H4 (cell line): ENCODE measurements at places on chromosomes 11 and 22.

GRCh38 chr11:44938066-44938691 lies 12.5 kb downstream of the TP53I11 start:
- no peak for DNase-seq

DNA sequence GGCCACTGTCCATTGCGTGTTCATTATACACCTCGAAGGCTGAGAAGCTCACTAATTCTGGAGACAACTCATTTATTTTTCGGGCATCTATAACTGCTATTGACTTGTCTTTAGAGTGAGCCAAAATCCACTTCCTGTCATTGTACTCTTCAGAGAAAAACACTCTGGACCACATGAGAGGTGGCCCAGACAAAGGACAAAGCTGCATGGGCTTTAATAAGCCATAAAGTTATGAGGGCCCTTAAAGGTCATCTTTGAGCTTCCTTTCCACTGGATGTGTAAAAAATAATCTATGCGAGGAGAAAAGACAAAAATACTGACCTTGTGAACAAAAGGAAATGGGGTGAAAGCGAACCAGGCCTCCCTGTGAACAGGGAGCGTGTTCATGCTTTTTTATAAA lies 63.5 kb upstream of the ZC3H12C start:
- no peak for DNase-seq

GRCh38 chr11:134155946-134156865 lies 67.6 kb downstream of the NCAPD3 start:
- DNase-seq: no peak

GRCh38 chr11:35035894-35036408 lies 103.0 kb upstream of the CD44 start:
- peak; percentile 78 for DNase-seq

DNA sequence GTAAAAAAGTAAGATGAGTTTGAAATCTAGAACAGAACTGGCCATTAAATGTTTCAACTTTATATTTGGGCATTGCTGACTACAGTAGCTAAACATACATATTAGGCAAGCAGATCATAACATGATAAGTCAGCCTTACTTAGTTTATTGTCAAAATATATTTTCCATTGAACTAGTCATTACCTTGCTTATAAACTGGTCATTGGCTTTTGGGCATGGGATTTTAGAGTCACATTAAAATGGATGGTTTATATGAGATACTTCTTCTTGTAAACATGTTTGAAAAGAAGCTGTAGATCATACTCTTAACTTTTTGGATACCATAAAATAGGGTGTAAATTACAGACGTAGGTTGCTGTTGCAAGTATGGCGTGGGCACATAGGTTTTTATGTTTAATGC lies 2.7 kb downstream of the HIPK3 start:
- no peak for DNase-seq

DNA sequence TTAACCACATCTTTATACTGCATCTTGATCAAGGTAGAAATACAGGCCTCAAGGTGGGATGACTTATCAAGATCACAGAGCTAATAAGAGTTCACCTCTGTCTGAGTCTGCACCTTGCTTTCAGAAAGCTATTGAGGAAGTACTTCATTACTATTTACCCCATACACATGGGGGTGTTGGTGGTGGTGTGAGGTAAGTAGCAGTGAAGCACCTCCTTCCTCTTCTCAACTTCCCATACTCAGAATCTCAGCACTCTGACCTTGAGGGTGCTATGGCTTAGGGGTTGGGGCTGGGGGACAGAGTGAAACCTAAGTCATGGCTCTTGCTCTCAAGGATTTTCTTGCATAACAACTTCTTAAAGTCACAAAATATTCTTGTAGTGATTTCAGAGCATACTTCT lies 56.9 kb downstream of the ME3 start:
- no peak for DNase-seq

- DNase-seq: no peak
Observed at GRCh38 chr11:102793677-102794290, 4.2 kb downstream of the MMP1 start.

DNA sequence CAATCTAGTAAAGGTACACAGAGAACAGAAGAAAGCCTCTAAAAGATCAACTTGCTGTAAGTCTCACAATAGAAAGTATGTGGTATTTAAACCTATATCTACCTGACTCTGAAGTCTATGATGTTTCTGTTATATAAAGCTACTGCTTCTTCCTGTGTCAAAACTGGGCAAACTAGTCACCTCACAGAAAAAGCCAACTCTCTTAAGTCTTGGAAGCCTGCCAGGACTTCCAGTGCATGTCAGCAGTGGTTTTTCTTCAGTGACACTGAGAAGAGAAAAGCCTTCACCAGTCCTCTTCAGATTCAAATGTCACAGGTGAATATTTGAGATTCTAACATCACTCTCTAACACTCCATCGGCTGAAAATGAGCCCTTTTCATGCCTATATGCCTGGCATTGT lies 808.0 kb downstream of the DLG2 start:
- no peak for DNase-seq

DNA sequence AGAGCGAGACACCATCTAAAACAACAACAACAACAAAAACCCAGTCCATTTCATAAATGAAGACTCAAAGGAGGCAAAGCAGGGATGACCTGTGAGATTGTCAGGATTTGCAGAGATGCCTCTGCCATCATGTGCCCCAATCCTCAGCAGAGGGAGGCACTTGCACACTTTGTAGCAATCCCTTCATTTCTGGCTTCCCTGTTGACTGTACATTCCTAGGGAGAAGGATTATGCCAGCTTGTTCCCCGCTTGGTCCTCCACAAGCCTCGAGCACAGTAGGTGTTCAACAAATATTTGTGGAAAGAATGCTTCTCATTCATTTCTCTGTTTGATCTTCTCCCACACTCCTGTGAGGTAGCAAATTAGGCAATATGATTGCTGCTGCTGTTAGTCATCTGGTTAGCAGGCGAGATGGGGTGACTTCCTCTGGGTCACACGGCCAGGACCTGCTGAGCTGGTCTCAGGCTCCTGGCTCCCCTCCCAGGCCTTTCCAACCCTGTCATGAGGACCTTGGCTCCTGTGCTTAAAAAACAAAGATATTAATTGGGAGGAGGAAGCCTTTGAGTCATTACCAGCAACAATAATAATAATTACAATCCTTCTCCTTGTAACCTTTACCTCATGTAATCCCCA lies 34.1 kb downstream of the LIF start:
- DNase-seq: peak; percentile 90

DNA sequence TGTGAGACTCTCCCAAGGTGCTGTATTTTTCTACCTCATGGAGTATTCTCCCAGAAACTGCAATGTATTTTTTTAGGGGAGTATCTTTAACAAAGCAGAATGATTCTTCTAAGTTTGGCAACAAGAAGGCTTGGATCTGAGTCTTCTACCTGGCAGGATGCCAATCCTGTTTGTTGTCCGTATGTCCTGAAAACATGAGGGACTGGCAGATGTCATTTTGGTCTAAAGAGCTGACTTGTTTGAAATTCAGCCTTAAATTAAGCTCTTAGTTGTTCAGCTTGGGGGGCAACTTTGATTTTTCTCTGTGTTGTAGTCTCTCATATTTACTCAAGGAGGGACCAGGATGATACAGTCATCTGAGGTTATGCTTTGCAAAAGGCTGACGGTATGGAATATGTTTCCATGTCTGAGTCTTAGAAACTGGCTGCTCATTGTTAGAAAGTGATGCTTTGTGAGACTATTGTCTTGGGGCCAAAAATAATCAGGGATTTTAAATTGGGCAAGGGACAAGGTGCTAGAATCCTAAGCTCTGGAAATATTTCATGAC lies 9.3 kb downstream of the MRPL16 start:
- no peak for DNase-seq

DNA sequence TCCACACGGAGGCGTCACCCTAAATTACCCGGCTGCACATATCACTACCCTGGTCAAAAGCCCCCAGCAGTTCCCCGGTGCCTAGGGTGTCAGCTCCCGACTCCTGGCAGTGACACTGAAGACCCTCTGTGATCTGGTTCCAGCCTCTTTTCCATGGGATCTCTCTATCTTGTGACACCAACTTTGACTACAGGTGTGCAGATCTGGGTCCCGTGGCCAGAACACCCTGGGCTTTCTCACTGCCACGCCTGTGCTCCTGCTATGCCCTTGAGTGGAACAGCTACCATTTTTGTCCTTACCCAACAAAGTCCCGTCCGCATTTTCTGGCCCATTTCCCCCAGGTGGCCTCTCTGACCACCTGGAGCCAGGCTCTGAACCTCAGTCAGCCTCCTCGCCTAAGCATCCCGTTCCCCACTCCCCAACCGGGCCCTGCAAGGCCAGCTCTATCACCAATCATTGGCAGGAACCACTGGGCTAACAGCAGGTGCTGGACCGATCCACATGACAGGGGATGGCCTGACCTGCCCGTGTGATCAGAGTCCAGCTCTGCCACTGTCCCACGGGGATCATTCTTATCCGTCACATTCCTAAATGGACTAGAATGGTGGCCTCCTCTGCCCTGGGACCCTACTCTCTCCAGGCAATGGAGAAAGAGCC lies 20.7 kb upstream of the CBX7 start:
- no peak for DNase-seq

DNA sequence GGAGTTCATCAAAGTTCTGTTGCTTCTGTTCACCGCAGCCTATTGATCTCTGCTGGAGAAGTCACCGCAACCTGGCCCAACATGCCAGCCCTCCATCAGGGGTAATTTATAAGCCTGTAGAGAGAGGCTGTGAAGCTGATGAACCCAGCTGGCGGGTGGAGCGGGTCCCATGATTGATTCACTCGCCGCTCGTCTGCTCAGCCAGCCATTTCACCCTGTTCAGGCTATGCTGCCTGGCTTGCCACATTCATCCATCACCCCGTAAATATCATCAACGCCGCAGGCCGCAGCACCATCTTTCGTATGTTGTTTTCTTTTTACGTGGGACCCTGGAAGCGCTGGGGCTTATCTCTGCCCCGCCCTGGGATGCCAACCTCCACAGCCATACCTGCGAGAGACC lies 116.7 kb upstream of the OPCML start:
- DNase-seq: no peak

DNA sequence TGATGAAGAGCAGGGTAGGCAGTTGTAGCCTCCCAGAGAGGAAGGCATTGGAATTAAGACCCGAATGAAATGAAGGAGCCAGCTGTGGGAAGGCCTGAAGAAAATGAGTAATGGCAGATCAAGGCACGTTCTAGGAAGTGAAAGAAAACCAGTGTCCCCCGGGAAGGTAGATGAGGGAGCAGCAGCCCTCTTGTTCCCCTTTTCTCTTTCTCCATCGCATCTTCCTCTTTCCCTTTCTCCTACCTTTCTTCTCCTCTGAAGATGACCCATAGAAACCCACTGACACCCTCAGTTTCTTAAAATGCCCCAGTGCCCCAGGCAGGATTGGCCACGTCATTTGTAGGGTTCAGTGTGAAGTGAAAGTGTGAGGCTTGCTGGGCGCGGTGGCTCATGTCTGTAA lies 172.6 kb upstream of the SEZ6L start:
- no peak for DNase-seq

GRCh38 chr11:75900848-75901247 lies 85.8 kb downstream of the UVRAG start:
- no peak for DNase-seq

GRCh38 chr11:76769645-76770586 lies 13.2 kb upstream of the TSKU start:
- peak; percentile 95 for DNase-seq

- DNase-seq: no peak
Observed at GRCh38 chr11:33906484-33907186, 14.8 kb upstream of the LMO2 start.

- no peak for DNase-seq
Observed at GRCh38 chr22:23419931-23420330, 160.2 kb downstream of the IGLL1 start.

GRCh38 chr11:85643191-85643614 lies 4.6 kb upstream of the TMEM126A start:
- peak; percentile 33 for DNase-seq

DNA sequence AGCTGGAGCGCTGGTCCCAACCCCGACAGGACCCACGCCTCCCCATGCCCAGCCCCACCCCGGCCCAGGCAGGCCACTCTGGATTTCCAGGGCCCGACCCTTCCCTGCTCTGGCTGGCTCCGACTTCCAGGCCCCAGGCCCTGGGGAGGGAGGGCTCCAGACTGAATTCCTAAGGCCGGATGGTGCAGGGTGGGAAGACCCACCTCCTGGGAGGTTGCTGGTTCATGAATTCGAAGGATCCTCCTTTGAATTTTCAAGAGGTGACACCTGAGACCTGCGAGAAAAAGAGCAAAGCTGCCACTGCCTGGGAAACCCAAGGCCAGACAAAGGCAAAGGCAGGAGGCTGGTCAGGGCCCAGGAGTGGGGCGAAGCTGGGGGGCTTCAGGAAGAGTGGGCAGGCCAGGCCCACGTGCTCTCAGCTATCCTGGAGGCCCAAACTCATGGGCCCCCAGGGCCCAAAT lies 47.0 kb upstream of the LINC01488 start:
- DNase-seq: no peak

DNA sequence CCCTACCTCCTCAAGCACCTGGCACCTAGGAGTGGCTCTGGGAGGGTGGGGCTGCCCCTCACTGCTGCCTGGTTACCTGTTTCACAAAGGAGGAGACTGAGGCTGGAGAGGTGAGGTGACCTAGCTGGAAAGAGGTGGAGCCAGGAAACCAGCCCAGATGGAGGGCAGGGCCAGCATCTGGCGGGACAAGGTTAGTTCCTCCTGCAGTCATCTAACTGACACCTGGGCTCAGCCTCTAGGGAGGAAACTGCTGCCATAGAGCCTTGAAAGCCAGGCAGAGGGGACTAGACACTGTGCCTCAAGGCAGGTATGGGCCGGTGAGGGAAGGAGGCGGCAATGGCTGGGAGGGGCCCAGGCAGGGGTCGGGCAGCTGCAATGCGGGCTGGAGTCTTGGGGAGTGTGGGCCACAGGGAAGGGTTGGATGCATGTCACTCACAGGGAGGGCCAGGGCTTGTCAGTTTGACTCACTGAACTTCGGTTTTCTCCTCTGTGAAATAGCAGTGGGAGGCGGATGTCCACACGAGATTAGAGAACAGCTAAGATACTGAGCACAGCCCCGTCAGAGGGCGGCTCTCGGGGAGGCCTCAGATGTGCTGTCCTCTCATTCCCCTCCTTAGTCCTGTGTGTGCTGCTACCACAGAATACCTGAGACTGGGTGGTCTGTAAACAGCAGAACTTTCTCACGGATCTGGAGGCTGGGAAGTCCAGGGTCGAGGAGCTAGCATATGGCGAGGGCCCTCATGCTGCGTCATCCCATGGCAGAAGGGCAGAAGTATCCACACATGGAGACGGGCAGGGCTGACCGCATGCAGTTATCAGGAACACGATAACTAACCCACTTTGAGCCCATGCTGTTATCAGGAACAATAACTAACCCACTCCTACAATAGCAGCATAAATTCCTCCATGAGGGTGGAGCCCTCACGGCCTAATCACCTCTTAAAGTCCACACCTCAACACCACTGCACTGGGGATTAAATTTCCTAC lies 16.1 kb downstream of the MGAT3 start:
- DNase-seq: no peak

- DNase-seq: no peak
Observed at GRCh38 chr11:2977113-2977512, 15.0 kb downstream of the NAP1L4 start.

- no peak for DNase-seq
Observed at GRCh38 chr11:10581481-10582019, 13.1 kb upstream of the LYVE1 start.

GRCh38 chr11:83403691-83404389 lies 117.7 kb upstream of the CCDC90B start:
- no peak for DNase-seq
